Adrenal gland (tissue), 19 donors: ENCODE measurements at places on chromosomes 7 and 10.
A peak's percentile ranks its signal among the peaks of the same experiment; 100 is the strongest.

GRCh38 chr10:94358480-94358879, 4.3 kb downstream of the NOC3L start:
- no peak overlapping the region for H3K4me3 ChIP-seq
- no peak for DNase-seq
- no peak overlapping the region for H3K27ac ChIP-seq
- peaks cover 33% of the 10 kb centered on the region for H3K36me3 ChIP-seq
- no peaks in the 10 kb centered on the region for H3K27me3 ChIP-seq

- DNase-seq = no peak
- H3K27me3 ChIP-seq = no peaks in the 10 kb centered on the region
- H3K27ac ChIP-seq = no peak overlapping the region
- H3K4me1 ChIP-seq = no peaks in the 10 kb centered on the region
- no peak overlapping the region for H3K4me3 ChIP-seq
These were observed 70.7 kb downstream of the BEND7 start for GRCh38 chr10:13457958-13458686.

GRCh38 chr10:35565602-35566081, 39.5 kb upstream of the GJD4 start:
- H3K36me3 ChIP-seq = peaks cover 27% of the 10 kb centered on the region
- H3K27me3 ChIP-seq = no peaks in the 10 kb centered on the region
- no peak for DNase-seq
- peaks cover 16% of the 10 kb centered on the region for H3K4me1 ChIP-seq

DNA sequence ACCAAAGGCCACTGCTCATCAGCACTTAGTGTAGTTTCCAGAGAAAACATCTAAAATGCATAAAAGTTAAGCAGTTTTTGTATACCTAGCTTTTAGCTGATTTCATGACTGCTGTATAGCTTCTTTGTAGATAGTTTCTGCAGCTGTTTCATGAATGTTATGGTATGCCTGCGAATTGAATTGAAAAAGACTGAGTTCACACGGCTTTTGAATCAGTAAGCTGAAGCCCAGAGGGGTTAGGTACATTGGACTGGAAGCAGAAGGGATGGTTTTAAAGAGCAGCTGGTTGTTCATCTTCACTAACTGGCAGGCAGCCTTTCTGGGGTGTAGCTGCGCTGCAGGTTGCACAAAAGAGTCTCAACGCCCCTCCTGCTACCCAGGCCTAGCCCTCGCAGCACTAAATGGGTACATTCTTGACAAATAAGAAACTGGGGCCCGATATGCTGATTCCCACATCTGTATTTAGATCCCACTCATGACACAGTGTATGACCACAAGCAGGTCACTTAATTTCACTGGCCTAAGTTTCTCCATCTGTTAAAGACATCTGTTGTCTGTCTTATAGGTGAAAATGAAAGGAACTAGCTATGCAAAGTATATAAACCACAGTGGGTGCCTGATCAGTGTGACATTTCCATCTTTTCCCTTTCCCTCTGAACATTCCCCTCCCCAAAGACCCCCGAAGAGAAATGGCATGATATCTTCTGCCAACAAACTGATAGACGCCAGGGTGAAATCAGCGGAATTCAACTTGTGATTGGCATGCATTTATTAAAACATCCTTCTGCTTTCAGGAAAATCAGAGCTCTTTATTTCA, 85.9 kb upstream of the AGBL3 start:
- H3K36me3 ChIP-seq = no peaks in the 10 kb centered on the region
- peaks cover 18% of the 10 kb centered on the region for H3K4me1 ChIP-seq

- no peak for DNase-seq
- no peaks in the 10 kb centered on the region for H3K36me3 ChIP-seq
- H3K4me1 ChIP-seq = no peaks in the 10 kb centered on the region
- no peaks in the 10 kb centered on the region for H3K27me3 ChIP-seq
These were observed 53.2 kb upstream of the TFEC start for GRCh38 chr7:116083796-116084195.

DNA sequence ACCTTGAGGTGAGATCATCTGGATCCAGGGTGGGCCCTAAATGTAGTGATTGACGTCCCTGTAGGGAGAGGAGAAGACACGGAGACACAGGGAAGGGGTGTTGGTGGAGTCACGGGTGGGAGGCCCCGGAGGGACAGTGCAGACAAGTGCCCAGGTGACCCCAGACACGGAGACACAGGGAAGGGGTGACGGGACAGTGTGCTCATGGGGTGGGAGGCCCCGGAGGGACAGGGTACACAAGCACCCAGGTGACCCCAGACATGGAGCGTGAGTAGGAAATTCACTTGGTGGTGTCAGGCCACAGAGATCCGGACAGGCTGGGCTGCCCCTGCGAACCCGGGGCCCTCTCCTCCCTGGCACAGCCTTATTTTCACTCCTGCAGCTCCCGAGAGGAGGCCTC, 176.9 kb downstream of the PTPRN2 start:
- H3K4me1 ChIP-seq = no peaks in the 10 kb centered on the region
- H3K36me3 ChIP-seq = no peaks in the 10 kb centered on the region
- no peak overlapping the region for H3K4me3 ChIP-seq
- peaks cover 3% of the 10 kb centered on the region for H3K27me3 ChIP-seq

GRCh38 chr7:47392241-47392759, 189.6 kb downstream of the TNS3 start:
- peak; percentile 95 for DNase-seq
- peak overlapping the region; percentile 43 for H3K27ac ChIP-seq
- peaks cover 14% of the 10 kb centered on the region for H3K4me1 ChIP-seq
- no peak overlapping the region for H3K4me3 ChIP-seq

- H3K36me3 ChIP-seq = no peaks in the 10 kb centered on the region
- no peaks in the 10 kb centered on the region for H3K4me1 ChIP-seq
- H3K27me3 ChIP-seq = no peaks in the 10 kb centered on the region
These were observed 11.4 kb upstream of the TMEM26 start for GRCh38 chr10:61464461-61465170.

DNA sequence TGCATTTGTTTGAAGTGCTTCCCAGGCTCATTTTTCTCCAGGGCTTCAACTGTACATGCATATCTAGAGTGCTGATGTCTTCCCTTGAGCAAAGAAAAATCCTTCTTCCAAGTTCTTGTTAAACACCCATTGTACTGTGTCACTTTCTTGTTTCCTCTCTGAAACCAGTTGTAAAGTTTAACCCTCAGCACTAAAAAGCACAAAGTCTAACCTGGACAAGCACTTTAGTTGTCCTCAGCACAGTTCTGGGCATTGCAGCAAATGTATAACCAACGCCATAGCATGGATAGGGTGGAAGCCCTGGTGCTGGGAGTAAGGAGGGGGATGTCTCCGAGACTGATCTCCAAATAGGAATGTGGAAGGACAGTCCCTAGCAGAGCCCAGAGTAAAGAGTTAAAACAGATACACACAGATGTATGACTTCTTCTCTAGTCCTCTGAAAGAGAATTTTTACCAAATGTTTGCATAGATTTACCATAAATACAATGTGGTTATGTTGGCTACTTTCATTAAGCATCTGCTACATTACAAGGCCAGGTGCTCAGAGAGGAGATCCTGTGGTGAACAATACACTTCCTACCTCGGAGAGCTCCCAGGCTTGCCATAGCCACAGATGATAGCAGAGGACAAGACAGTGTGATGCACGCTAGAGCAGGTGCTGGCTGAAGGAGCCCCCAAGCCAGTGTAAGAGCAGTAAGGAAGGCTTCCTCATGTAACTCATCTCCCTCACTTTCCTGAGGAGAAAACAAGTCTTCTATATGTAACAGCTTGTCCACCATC, 57.0 kb downstream of the DNAJC12 start:
- no peaks in the 10 kb centered on the region for H3K27me3 ChIP-seq
- H3K27ac ChIP-seq = no peak overlapping the region
- DNase-seq = no peak
- no peaks in the 10 kb centered on the region for H3K4me1 ChIP-seq
- no peak overlapping the region for H3K4me3 ChIP-seq
- H3K36me3 ChIP-seq = no peaks in the 10 kb centered on the region

DNA sequence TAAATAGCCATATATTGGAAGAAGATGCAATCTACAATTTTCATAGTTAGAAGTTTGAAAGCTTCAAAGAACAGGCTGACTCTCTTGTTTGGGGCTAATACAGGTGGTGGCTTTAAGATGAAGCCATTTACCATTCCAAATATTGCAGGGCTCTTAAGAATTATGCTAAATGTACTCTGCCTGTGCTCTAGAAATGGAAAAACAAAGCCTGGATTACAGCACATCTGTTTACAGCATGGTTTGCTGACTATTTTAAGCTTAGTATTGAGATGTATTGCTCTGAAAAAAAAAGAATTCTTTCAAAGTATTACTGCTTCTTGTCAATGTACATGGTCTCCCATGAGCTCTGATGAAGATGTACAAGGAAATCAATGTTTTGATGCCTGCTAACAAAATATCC, 34.2 kb downstream of the AGMO start:
- no peaks in the 10 kb centered on the region for H3K4me1 ChIP-seq
- no peak for DNase-seq
- no peaks in the 10 kb centered on the region for H3K36me3 ChIP-seq
- H3K27ac ChIP-seq = no peak overlapping the region

DNA sequence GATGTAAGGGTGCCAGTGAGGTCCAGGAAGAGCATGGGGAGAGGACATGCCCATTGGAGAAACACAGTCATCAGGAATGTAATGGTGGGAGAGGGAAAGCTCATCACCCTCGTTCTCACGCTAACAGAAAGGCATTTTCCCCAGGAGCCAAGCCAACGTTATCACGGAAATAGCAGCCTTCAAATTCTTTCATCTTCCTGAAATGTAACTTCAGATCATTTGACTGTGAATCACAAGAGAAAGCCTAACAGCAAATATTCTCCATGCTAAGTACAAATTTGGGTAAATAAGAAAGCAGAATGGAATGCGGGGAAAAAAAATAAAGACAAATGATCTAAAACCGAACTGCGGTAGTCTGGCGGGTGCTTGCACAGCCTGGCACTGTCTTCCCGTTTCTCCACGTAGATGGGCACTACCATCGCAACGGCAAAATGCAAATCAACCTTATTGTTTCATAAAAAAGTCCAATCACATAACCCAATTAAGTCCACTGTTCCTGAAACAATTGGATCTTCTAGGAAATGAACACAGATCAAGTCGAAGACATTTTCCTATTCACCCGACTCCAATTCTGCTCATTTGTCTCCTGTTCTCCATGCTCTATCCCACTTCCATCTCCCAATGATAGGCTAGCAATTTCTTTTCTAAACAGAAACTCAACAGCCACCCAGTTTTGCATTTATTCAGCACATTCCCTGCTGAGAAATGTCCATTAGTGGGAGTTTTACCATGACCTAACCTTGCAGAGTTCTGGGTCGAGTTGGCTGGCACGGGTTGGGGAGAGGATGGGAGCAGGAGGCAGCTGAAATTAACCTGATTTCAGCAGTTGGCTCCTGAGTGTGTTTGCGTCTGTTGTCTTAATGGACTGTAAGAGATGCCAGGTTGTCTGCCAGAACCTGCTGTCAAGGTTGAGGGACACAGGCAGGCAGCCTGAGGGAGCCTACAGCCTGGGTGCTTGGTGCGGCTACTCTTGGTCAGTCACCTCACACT, 74.6 kb upstream of the FRMD4A start:
- peaks cover 7% of the 10 kb centered on the region for H3K27me3 ChIP-seq
- DNase-seq = no peak
- H3K4me3 ChIP-seq = no peak overlapping the region
- H3K4me1 ChIP-seq = no peaks in the 10 kb centered on the region
- no peak overlapping the region for H3K27ac ChIP-seq
- H3K36me3 ChIP-seq = no peaks in the 10 kb centered on the region

GRCh38 chr10:126130271-126130710, 233.9 kb downstream of the FANK1 start:
- H3K4me3 ChIP-seq = no peak overlapping the region
- no peaks in the 10 kb centered on the region for H3K27me3 ChIP-seq
- H3K4me1 ChIP-seq = no peaks in the 10 kb centered on the region
- no peak overlapping the region for H3K27ac ChIP-seq
- H3K36me3 ChIP-seq = no peaks in the 10 kb centered on the region

DNA sequence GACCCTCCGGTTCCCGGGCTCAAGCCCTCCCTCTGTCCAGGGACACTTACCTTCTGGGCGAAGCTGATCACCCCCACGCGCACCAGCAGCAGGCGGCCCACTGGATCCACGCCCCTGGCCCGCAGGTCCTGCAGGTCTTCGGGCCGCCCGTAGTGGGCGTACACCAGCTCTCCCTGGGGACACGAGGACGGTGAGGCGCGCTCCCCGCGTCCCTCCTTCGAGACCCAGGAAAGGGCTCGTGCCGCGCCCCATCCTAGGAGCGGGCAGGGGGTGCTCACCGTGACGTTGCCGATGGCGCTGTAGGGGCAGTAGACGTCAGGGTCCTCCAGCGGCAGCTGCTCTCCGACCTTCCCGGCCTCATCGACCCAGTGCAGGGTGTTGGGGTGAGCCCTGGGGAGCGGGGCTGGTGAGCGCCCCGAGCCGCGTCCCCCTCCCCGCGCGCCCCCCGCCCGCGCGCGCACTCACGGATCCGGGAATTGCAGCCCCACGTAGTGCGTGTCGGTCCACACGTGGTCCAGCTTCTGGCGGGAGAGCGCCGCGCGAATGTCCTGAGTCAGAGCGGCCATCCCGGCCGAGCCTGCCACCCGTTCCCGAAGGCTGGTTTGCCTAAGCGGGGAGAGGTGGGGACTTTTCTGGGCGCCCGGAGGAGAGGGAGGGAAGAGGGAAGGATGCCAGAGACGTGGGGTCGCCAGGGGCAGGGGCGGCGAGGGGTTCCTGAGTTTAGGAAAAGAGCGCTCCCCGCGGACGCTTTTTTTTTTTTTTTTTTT, 8.2 kb downstream of the TFR2 start:
- H3K4me1 ChIP-seq = peaks cover 10% of the 10 kb centered on the region
- H3K36me3 ChIP-seq = no peaks in the 10 kb centered on the region
- H3K4me3 ChIP-seq = no peak overlapping the region
- DNase-seq = peak; percentile 56
- no peak overlapping the region for H3K27ac ChIP-seq

DNA sequence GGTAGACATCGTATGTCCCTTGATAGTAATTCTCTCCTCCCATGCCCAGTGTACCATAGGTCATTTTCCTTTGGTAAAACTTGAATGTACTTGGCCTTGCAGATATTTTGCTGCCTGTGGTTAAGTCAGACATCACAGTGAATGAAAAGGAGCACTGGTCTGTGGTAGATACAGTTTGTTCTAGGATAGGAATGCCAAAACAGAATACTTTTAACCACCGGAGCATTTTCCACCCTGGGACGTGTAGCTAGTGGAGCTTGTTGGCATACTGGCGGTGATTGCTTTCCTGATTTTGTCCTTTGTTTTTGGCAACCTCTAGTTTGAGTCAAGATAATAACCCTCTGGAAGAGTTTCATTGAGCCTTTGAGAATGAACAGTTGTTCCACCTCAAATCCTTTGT, 92.0 kb upstream of the BMPER start:
- DNase-seq = no peak
- H3K4me3 ChIP-seq = no peak overlapping the region
- no peak overlapping the region for H3K27ac ChIP-seq
- H3K4me1 ChIP-seq = no peaks in the 10 kb centered on the region
- H3K36me3 ChIP-seq = no peaks in the 10 kb centered on the region
